Activated T-cell treated with anti-CD3 and anti-CD28 coated beads, Interleukin-2, amount 50 U/mL, for 72 hours (primary cell): ENCODE measurements at places on chromosomes 16 and 17. TPM values are rescaled to one million over a fixed set of nuclear protein-coding genes. Genes with fewer than 3 reads are reported as not detected.

DNA sequence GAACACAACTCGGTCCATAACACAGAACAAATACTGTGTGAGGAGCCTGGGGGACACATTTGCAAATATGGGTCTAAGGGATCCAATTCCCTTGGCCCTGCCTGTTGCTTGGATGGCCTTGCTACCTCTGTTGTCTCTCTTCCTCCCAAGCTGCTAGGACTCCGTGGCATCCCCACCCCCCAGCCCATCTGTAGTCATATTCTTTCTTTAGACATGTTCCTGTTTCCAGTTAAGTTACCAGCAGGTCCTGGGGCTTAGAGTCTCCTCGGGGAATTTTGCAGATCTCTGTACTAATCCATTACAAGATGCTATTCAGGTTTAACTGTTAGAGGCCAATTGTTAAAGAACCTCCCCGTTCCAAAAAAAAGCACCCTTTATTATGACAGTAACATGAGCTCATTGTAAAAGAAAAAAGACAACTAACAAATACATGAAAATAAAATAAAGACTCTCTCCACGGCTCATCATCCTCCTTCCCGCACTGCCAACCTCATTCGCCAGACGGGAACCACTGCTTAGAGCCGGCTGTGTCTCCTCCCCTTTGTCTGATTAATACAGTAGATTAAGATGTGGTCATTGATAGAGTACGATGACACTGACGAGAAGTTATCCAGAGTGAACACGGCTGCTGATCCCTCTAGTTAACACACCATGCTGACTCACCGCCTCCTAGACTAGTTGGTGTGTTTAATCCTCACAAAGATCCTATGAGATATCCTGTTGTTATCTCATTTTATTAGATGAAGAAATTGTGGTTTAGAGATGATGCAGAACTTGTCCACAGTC lies 22.2 kb downstream of the HS3ST4 start:
- DNase-seq = no peak

- no peak for DNase-seq
Observed at GRCh38 chr16:83901101-83901500, 2.2 kb downstream of the MLYCD start.

- no peak for DNase-seq
Observed at GRCh38 chr17:16953841-16954240, 18.1 kb downstream of the TNFRSF13B start.

GRCh38 chr16:15961060-15961511 lies 11.7 kb downstream of the ABCC1 start:
- peak; percentile 83 for DNase-seq

DNA sequence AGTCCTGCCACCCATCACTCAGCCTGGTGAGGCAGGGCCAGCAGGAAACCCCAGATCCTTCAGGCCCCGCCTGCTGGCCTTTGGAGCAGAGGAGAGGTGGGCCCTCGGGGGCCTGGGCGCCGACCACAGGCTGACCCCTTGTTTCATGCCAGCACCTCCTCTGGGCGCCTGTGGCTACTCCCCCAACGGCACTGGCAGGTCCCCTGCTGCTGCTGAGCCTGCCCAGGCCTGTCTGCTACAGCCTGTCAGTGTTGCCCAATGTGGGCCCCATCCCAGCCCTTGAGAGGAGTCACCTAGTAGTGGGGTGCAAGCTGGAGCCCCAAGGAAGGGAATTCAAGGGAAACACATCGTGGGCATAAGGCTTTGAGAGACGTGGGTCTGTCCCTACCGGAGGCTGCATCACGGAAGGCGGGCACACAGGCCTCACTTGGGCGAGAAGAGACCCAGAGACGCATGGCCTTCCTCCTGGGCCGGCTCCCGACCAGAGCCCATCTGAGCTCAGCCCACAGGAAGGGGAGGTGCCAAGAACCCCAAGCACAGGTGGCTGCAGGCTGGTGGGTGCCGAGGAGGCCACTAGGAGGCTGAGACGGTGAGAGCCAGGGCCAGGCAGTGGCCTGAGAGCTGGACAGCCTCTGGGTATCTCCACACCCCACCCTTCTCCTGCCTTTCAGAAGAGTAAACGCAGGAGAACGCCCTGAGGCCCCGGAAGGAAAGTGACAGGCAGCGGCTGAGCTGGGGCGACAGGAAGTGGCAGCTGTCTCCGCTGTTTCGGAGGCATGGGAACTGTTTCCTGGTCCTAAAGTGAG lies 8.0 kb upstream of the FASN start:
- DNase-seq = peak; percentile 77

- DNase-seq = no peak
Observed at GRCh38 chr17:38658741-38659345, 15.9 kb downstream of the EPOP start.

- no peak for DNase-seq
Observed at GRCh38 chr17:56754523-56755208, 79.1 kb downstream of the C17orf67 start.

GRCh38 chr16:51637770-51638094 lies 486.7 kb upstream of the SALL1 start:
- DNase-seq = no peak

- peak; percentile 58 for DNase-seq
Observed at GRCh38 chr17:64306850-64307463, 43.9 kb upstream of the TEX2 start.

GRCh38 chr16:667113-667779 lies 686 bp upstream of the RHOT2 start:
- no peak for DNase-seq

DNA sequence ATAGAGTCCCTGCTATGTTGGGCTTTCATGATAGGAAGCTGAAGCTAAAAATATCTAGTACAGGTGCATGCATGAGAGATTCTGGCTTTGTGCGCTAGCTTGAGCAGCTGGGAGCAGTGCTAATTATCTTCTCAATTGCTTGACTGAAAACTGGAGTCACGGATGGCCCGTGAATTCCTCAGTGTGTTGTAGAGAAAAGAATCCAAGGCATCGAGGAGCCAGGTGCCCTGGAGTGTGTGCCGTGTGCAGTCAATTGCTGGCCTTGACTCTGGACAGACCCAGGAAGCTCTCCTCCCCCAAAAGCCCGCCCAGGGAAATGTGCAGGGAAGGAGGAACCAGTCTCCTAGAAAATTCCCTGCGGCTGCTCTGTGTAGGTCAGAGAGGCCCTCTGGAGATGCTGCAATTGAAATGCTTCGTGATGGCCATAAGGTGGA lies 14.2 kb downstream of the LGALS3BP start:
- DNase-seq = no peak

DNA sequence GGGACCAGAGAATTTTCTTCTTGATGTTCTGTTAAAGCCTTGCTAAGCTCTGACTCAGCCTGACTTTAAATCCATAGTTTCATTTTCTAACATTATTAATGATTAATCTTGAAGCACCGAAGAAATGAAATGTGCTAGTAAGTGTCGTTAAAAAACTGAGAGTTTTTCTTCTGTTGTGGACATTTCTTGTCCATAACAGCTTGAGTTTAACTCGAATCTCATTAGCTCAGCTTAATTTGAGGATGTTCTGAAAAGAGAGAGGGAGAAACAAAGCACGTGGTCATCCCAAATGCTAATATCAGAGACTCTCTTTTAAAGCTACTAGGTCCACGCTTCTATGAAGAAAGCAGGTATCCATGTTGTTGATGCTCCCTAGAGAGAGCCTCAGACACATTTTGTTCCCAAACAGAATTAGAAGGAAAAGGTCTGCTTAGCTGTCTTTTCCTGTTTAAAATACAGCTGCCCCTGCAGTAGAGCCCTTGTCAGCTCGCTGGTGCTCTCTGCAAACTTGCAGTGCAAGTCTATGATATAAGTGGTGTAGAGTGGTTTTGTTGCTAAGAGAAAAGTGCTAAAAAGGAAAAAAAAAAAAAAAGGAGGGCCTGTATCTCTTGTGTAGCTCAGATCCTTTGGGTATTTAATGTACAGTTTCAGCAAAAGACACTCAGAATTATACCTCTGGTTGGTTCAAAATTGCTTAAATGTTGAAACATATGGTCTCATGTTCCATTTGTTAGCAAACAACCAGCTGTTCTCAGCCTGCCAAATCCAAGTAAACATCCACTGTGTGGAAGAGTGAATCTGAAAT lies 191.1 kb upstream of the TBX2 start:
- DNase-seq = no peak

DNA sequence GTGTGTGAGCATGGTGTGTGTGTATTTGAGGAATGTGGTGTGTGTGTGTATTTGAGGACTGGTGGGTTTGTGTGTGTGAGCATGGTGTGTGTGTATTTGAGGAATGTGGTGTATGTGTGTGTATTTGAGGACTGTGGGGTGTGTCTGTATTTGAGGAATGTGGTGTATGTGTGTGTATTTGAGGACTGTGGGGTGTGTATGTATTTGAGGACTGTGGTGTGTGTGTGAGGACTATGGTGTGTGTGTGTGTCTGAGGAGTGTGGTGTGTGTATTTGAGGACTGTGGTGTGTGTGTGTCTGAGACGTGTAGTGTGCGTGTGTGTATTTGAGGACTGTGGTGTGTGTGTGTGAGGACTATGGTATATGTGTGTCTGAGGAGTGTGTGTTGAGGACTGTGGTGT lies 18.0 kb upstream of the CACNG1 start:
- no peak for DNase-seq

GRCh38 chr17:5210091-5210490 lies 18.4 kb upstream of the ZNF594 start:
- no peak for DNase-seq

DNA sequence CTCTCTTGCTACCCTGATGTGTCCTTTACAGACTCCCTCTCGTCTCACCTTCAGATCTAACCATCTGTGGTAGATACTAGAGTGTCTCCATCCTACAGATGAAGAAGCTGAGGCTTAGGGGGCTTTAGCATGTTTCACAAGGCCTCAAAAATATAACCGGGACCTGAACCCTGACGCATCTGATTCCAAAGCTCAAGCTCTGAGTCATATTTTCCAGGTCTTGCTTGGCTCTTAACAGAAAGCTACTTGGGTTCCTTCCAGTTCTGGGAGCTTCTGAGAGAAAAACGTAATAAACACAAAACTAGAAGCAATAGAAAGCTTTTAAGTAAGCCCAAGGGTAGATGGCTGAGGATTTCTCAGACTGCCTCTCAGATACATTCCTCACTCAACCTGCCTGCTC lies 224.3 kb upstream of the EEF2KMT start:
- DNase-seq = no peak

DNA sequence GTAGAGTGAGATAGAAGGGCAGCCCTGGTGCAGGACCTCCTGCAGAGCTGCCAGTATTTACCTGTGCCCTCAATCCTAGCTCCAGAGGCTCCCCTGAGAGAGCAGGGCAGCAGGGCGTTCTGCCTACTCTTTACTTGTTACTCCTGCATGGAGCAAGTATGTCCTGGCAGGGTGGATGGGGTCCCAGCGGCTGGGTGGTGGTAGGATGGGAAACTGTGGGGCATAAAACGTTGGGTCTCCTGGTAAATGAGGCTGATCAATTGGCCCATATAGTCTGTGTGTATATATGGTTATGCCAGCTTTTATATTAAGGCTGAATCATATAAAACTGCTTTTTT lies 192.0 kb downstream of the NTN1 start:
- no peak for DNase-seq

DNA sequence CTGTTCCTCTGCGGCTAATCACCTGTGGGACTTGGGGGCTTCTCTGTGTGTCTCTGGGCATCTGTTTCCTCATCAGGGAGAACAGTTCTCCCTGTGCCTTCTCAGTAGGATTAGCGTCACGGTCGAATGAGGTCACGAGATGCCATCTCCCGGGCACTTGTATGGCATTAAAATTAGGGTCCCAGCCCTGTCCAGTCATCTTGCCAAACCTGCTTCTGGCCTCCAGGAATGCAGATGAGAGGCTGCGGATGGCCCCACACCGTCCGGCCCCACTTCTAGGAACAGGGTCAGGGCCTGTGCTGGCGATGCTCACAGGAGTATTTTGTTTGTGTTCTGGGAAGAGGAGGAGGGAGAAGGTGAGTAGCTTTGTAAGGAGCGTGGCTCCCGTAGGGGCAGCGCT lies 58.5 kb downstream of the OR1D5 start:
- DNase-seq = no peak

- peak; percentile 43 for DNase-seq
Observed at GRCh38 chr17:16915752-16916556, 56.0 kb downstream of the TNFRSF13B start.

GRCh38 chr16:81784072-81784795 lies 5.1 kb downstream of the PLCG2 start:
- DNase-seq = no peak

GRCh38 chr17:8542599-8543502 lies 87.7 kb downstream of the MYH10 start:
- DNase-seq = no peak

DNA sequence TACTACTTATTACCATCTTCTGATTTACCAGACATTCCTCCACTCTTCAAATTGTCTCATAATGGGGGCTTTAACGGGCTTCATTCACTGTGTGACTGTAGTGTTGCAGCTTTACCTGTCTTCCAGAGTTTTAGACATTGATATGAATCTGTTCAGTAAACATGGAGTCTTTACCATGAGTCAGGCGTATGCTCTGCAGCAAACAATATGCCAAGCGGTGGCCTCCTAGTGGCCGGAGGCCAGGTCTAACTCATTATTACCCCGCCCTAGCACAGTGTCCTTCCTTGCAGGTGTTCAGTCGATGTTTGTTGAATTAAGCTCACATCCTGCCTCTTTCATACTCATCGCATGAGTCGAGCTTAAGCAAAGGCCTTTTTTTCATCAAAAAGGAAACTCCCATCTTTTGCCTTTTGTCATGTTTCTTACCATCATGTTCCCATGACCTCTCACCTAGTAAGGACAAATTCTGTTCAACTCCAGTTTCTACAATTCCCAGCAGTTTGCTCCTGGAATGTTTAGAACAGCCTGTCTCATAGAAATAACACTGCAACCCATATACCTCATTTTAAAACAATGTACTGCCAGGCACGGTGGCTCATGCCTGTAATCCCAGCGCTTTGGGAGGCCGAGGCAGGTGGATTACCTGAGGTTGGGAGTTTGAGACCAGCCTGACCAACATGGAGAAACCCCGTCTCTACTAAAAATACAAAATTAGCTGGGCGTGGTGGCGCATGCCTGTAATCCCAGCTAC lies 39.4 kb downstream of the TUBD1 start:
- DNase-seq = peak; percentile 74

DNA sequence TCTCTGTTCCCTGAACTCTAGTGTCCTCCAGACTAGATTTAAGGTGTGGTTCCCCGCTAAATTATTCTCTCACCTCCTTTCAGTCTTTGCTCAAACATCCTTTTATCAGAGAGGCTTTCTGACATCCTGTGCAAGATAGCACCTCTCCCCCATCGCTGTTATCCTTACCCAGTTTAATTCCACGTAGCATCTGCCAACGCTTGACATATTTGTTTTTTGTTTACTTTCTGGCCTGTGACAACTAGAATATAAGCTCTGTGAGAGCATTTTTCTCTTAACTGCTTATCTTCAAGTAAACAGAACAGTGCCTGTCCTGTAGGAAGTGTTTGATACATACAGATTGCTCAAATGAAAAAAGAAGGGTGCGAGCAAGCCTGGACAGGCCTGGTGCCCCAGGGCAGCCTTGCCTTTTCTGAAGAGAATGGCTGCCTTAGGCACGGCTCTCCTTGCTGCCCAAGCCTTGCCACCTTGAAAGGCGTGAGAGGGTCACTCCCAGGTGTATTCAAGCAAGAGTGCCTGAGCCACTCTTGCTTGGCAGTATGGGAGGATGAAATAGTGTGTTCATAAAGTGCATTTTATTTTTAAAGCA lies 9.7 kb downstream of the DYNLL2 start:
- DNase-seq = no peak

Gene ANKFN1
- total RNA-seq = not detected

Gene ATP2C2
- not detected for total RNA-seq

Gene GCGR
- not detected for total RNA-seq

Gene TNS4
- 10.6 TPM for total RNA-seq

Gene TRIM72
- not detected for total RNA-seq

Gene ARSG
- 24.2 TPM for total RNA-seq

Gene CTRL
- 4.2 TPM for total RNA-seq

Gene HOXB7
- 1.3 TPM for total RNA-seq

Gene TBC1D26
- total RNA-seq = 0.74 TPM

Gene PRSS33
- total RNA-seq = not detected

Gene HBA2
- not detected for total RNA-seq

Gene RILP
- 3.4 TPM for total RNA-seq

Gene NLRC3
- 24.1 TPM for total RNA-seq

Gene NOD2
- total RNA-seq = 11.3 TPM
